ENCODE measurements at places on chromosomes 5 and 9. TPM values are rescaled to one million over a fixed set of nuclear protein-coding genes. Genes with fewer than 3 reads are reported as not detected.

Gene IFNA2
- not detected for total RNA-seq

DNA sequence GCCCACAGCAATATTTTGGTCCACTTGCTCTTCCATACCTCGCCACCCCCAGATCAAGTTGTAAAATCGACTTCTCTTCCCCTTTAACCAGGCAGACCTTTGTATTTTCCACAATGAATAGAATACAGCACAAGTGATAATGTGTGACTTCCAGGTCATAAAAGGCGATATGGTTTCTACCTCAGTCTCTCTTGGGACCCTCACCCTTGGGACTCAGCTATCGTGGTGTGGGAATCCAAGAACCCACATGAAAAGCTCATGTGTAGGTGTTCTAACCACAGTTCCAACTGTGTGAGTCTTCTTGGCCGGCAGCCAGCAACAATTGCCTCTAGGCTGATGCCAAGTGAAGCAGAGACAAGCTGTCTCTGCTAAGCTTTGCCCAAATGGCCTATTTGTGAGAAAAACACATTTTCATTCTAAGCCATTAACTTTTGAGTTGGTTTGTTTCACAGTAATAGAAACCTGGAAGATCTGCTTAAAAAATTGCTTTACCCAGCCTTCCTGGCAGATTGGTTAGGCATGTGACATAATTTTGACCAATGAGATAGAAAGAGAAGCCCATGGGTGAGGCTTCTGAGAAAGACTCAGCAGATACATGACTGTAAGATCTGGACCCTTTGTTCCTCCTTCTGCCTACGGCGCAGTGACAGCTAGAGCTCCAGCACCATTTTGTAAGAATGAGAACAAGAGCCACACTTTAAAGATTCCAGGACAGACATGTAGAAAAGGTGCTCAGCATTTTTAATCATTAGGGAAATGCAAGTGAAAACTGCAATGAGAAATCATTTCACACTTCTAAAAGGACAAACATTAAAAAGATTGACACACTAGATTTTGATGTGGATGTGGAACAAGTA is 18.3 kb upstream of the MLLT3 start:
- no peak overlapping the region for H3K27ac ChIP-seq
- H3K36me3 ChIP-seq, result no peaks in the 10 kb centered on the region
- peak; percentile 89 for DNase-seq
- H3K4me3 ChIP-seq, result no peak overlapping the region

Gene ASPN
- 118 TPM for total RNA-seq

Gene MRPL22
- total RNA-seq, result 42.3 TPM

Gene OBP2B
- total RNA-seq, result not detected

Gene MEGF10
- total RNA-seq, result 28.1 TPM

Gene EQTN
- 1.9 TPM for total RNA-seq

All from spinal cord (tissue), 10 donors.